CD8-positive, alpha-beta memory T cell (primary cell): ENCODE measurements at places on chromosomes 16 and 17. TPM values are rescaled to one million over a fixed set of nuclear protein-coding genes. Genes with fewer than 3 reads are reported as not detected.

- H3K27me3 ChIP-seq = no peaks in the 10 kb centered on the region
- DNase-seq = no peak
- no peak overlapping the region for H3K4me3 ChIP-seq
- H3K36me3 ChIP-seq = no peaks in the 10 kb centered on the region
- no peak overlapping the region for H3K27ac ChIP-seq
These were observed 4.5 kb upstream of the MNT start for GRCh38 chr17:2405247-2405926.

- no peak overlapping the region for H3K4me3 ChIP-seq
- H3K27me3 ChIP-seq = peaks cover 3% of the 10 kb centered on the region
- DNase-seq = no peak
- no peaks in the 10 kb centered on the region for H3K4me1 ChIP-seq
- no peaks in the 10 kb centered on the region for H3K36me3 ChIP-seq
These were observed 27.7 kb downstream of the GPR142 start for GRCh38 chr17:74394977-74395376.

GRCh38 chr16:30780549-30780948 lies 6.5 kb downstream of the ZNF629 start:
- no peaks in the 10 kb centered on the region for H3K36me3 ChIP-seq
- no peak overlapping the region for H3K4me3 ChIP-seq
- no peaks in the 10 kb centered on the region for H3K4me1 ChIP-seq

DNA sequence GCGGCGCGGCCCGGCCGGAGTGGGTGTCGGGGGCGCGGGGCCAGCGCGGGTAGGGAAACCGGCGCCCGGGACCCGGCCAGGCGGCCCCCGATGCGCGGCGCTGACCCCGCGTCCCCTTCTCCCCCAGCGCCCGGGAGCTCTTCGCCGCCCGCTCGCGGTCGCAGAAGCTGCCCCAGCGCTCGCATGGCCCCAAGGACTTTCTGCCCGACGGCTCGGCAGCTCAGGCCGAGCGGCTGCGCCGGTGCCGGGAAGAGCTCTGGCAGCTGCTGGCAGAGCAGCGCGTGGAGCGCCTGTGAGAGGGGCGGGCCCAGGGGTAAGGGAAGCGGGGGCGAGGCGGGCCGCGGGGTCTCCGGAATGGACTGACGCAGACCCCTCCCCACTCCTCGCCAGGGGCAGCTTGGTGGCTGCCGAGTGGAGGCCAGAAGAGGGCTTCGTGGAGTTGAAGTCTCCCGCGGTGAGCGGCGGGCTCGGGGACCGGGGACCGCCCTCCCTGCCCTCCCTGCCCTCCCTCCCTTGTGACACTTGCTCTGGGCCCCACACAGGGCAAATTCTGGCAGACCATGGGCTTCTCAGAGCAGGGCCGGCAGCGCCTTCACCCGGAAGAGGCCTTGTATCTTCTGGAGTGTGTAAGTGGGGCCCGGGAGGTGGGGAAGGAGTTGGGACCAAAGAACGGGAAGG lies 430 bp downstream of the TSEN54 start:
- peaks cover 28% of the 10 kb centered on the region for H3K4me1 ChIP-seq
- no peaks in the 10 kb centered on the region for H3K27me3 ChIP-seq

DNA sequence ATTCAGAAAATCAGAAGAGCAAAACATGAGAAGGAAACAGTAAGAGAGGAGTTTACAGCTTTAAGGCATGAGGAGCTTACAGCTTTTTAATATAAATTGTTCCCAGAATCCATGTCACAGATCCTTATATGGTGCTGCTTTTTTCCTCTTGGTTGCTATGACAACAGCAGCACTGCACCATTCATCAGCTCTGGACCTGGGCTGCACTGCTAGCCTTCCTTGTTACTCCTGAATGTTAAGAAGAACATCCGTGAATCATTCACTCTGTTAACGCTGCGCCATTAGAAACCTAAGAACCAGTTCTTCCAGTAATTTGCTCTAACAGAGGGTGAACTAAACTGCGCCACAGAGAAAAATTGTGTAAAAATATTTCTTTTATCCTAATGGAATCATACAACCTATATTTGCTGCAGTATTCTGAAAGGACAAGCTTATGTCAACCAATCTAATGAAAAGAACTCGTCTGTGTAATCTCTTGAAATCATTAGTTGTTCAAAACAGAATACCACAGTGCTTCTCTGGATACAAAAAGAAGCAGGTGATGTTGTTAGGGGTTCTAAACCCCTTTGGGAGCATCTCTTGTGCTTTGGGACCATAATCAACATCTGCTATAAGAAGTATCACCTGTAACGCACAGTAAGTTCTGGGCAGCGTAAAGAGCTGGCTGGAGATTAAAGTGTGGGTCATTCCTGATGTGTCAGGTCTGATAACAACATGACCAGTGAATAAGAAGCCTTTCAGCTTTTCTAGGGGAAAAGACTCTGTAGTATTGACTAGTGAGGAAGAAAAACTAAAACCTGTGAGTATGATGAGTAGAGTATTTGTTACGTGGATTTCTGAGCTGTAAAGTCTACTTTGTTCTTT lies 151.2 kb downstream of the TANC2 start:
- no peaks in the 10 kb centered on the region for H3K4me1 ChIP-seq
- no peaks in the 10 kb centered on the region for H3K27me3 ChIP-seq
- DNase-seq = no peak
- no peaks in the 10 kb centered on the region for H3K36me3 ChIP-seq
- H3K27ac ChIP-seq = no peak overlapping the region

DNA sequence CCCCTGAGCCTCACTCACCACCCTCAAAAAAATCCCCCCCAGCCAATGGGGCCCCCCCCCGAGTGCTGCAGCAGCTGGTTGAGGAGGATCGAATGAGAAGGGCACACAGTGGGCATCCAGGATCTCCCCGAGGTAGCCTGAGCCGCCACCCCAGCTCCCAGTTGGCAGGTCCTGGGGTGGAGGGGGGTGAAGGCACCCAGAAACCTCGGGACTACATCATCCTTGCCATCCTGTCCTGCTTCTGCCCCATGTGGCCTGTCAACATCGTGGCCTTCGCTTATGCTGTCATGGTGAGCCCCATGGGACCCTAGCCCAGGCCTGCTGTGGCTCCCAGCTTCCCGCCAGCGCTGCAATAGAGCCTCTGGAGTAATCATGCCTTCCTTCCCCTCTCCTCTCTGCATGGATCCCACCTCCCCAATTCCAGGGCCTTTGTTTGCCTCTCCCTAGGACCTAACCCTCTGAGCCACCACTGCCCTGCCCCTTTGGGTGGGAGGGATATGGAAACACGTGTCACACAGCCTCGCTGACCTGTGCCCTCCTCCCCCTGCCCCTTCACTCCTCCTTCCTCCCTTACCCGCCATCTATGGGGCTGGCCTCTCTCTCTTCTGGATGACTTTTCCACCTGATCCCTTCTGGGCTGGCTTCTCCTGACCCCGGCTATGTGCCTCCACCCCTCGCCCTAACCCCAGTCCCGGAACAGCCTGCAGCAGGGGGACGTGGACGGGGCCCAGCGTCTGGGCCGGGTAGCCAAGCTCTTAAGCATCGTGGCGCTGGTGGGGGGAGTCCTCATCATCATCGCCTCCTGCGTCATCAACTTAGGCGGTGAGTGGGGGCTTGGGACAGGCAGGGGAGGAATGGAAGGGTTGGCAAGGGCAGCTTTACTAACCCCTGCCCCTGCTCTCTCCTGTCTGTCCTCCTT lies 1.9 kb downstream of the PRRT2 start:
- no peak overlapping the region for H3K27ac ChIP-seq
- no peaks in the 10 kb centered on the region for H3K27me3 ChIP-seq
- H3K36me3 ChIP-seq = peaks cover 11% of the 10 kb centered on the region
- H3K4me3 ChIP-seq = no peak overlapping the region
- H3K4me1 ChIP-seq = peaks cover 60% of the 10 kb centered on the region

GRCh38 chr16:71666264-71666663 lies 40.3 kb downstream of the MARVELD3 start:
- H3K27ac ChIP-seq = no peak overlapping the region
- no peak overlapping the region for H3K4me3 ChIP-seq
- H3K27me3 ChIP-seq = no peaks in the 10 kb centered on the region

- H3K4me3 ChIP-seq = no peak overlapping the region
- H3K27me3 ChIP-seq = no peaks in the 10 kb centered on the region
- no peak overlapping the region for H3K27ac ChIP-seq
- H3K36me3 ChIP-seq = no peaks in the 10 kb centered on the region
- H3K4me1 ChIP-seq = peaks cover 32% of the 10 kb centered on the region
These were observed 1.1 kb upstream of the SLC16A5 start for GRCh38 chr17:75086496-75087181.

DNA sequence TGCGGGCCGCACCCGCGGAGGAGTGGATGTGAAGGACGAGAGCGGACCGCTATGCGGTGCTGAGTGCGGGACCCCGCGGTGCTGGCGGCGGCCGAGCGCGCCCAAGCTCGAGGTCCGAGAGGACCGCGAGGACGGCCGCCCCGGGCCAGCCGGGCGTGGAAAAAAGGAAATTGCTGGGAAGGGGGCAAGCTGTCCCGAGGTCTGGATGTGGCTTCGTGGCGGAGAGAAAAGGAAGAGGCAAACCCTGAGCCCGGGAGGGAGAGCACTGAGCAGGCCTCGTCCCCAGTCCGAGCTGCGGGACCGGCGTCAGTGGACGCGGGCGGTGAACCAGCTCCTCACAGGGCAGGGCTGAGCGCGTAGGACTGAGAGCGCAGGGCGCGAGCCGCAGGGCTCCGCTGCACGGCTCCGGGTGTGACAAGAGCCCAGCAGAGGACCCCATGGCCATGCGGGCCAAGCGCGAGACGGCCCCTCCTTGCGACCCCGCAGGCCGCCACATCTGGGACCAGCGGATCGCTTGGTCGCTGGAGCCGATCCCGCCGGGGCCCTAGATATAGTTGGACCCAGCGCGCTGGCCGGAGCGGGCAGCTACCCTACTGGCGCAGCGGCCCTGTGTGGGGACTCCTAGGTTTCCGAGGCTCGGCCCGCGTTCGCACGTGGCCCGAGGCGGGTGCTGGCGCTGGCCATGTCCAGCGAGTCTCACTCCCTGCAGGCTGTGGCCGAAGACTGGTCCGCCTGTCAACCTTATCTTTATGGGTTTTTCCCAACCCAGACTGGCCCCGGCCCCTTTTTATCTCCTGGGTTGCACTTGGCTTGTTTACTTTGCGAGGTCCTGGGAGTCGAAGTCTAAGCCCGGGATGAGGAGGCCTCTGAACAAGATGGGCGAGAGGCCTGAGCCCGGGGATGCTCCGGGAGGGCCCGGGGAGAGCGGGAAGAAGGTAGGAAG lies 2.4 kb downstream of the TBX4 start:
- H3K36me3 ChIP-seq = no peaks in the 10 kb centered on the region
- no peak overlapping the region for H3K27ac ChIP-seq
- H3K4me3 ChIP-seq = no peak overlapping the region
- peaks cover 61% of the 10 kb centered on the region for H3K27me3 ChIP-seq
- no peaks in the 10 kb centered on the region for H3K4me1 ChIP-seq

- H3K27me3 ChIP-seq = no peaks in the 10 kb centered on the region
- H3K36me3 ChIP-seq = no peaks in the 10 kb centered on the region
- no peak overlapping the region for H3K27ac ChIP-seq
- no peaks in the 10 kb centered on the region for H3K4me1 ChIP-seq
- H3K4me3 ChIP-seq = no peak overlapping the region
These were observed 69.6 kb upstream of the HS3ST3A1 start for GRCh38 chr17:13671341-13671740.

GRCh38 chr17:41835800-41836549 lies at the start of gene NT5C3B:
Gene NT5C3B (minus strand): TSS chr17:41836232. CDS start chr17:41836193, 39 bp downstream.
- peak within 1 kb of the TSS; percentile 56 for H3K4me3 ChIP-seq
- H3K36me3 ChIP-seq = no peaks in the 10 kb centered on the region
- H3K27me3 ChIP-seq = no peaks in the 10 kb centered on the region
- peak within 1 kb of the TSS; percentile 43 for H3K27ac ChIP-seq
- DNase-seq = peak; percentile 54

- no peak for DNase-seq
- no peaks in the 10 kb centered on the region for H3K4me1 ChIP-seq
- H3K27me3 ChIP-seq = no peaks in the 10 kb centered on the region
- no peak overlapping the region for H3K4me3 ChIP-seq
These were observed 150.0 kb downstream of the HS3ST4 start for GRCh38 chr16:25841761-25842160.

- no peaks in the 10 kb centered on the region for H3K36me3 ChIP-seq
- no peak overlapping the region for H3K4me3 ChIP-seq
- H3K27ac ChIP-seq = no peak overlapping the region
These were observed 45.0 kb downstream of the TEX2 start for GRCh38 chr17:64218066-64218465.

DNA sequence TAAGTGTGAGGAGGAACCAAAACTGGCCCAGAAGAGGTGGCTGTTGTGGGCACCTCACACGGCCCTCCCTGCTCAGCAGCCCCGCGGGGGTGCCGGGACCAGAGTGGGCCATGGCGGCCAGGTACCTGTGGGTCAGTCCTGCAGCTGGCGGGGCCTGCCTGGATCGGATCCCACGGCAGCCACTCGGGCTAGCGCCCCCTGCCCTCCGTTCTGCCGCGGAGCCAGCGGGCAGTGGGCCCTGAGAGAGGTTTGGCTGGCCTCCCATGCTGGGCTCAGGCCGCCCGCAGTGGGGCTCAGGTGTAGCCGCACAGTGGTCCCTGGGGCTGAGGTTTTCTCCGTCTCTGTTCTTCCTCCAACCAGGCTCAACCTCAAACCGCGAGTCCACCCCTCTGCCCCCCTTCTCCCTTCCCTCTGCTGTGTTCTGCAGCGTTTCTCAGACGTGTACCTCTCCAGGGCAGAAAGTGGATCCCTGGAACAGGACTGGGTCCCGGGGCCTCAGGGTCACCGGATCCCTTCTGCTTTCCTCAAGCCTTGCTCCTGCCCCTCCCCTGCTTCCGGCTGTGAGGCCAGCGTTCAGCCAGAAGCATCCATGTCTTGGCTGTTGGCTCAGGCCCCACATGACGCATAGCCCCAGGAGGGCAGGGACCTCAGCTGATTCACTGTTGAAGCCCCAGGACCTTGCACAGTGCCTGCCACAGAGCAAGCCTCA lies 28.6 kb upstream of the ITGA3 start:
- H3K4me1 ChIP-seq = peaks cover 8% of the 10 kb centered on the region
- no peak for DNase-seq
- H3K4me3 ChIP-seq = no peak overlapping the region

- H3K27ac ChIP-seq = no peak overlapping the region
- no peak for DNase-seq
These were observed 8.3 kb downstream of the PITPNC1 start for GRCh38 chr17:67385122-67385988.

- H3K27me3 ChIP-seq = peaks cover 17% of the 10 kb centered on the region
- peak; percentile 74 for DNase-seq
- peaks cover 21% of the 10 kb centered on the region for H3K4me1 ChIP-seq
- no peaks in the 10 kb centered on the region for H3K36me3 ChIP-seq
These were observed at the start of gene SPNS2 for GRCh38 chr17:4498461-4499397. Gene SPNS2 (plus strand): TSS chr17:4498881. CDS start chr17:4499048, 167 bp downstream.

- no peaks in the 10 kb centered on the region for H3K27me3 ChIP-seq
- no peak overlapping the region for H3K27ac ChIP-seq
- no peaks in the 10 kb centered on the region for H3K4me1 ChIP-seq
- H3K4me3 ChIP-seq = no peak overlapping the region
These were observed 26.7 kb upstream of the MED13 start for GRCh38 chr17:62091804-62092203.

Gene GPR179
- 0.07 TPM for total RNA-seq

Gene SCO1
- 46.9 TPM for total RNA-seq

Gene EIF3CL
- 55.0 TPM for total RNA-seq

Gene NPIPB13
- 10.2 TPM for total RNA-seq

Gene ATP1B2
- total RNA-seq = 0.40 TPM

Gene DDX52
- 36.0 TPM for total RNA-seq

Gene KIFC3
- 3.2 TPM for total RNA-seq

Gene NAGLU
- total RNA-seq = 15.8 TPM

Gene TMEM238L
- total RNA-seq = not detected

Gene MIS12
- total RNA-seq = 47.3 TPM

Gene AURKB
- 88.1 TPM for total RNA-seq
